ENCODE measurements at places on chromosomes 4 and X.

DNA sequence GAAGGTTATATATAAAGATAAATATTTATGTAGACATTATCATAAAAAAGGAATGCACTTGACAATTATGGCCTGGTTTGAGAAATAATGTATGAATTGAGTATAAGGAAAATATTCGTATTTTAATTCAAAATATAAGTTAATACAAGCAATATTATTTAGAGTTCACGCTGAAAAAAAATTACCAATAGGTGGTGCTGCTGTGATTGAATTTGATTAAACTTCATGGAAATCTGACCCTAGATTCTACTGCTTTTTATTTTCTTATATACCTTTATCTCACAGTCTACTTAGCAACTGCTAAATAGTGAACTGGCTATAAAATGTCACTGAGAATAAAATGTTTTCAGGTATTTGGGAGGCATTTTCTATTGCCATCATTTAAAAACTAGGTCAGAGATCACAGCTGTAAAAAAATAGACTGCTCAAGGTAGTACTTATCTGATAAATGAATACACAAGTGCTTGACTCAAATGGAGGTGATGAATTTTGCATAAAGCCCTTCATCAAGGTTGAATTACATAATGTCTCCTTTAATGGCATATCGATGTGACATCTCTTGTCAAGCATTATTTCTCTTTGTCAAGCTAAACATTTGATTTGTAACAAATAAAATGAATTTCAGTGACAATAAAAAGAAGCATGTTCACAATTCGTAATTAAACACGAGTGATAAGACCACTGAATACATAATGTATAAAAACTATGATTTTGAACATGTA, 1638.8 kb upstream of the PCDH7 start:
- DNase-seq, result no peak

- DNase-seq, result no peak
These were observed 82.0 kb downstream of the UNC5C start for GRCh38 chr4:95466791-95467190.

DNA sequence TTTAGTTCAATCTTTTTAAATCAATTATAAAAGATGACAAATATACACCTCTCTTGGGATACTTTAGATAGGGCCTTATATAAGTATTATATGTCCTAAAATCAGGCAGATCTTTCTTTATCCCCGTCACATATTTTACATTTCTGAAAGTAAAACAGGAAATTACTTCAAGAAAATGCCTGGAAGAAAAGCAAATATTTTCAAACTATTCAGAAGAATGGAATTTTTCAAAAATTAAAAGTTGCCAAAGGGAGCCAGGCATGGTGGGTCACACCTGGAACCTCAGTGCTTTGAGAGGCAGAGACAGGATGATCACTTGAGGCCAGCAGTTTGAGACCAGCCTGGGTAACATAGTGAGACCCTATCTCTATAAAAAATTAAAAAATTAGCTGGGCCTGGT, 34.4 kb downstream of the MGARP start:
- DNase-seq, result no peak

- no peak for DNase-seq
These were observed 1.8 kb downstream of the SUV39H1 start for GRCh38 chrX:48698306-48698705.

DNA sequence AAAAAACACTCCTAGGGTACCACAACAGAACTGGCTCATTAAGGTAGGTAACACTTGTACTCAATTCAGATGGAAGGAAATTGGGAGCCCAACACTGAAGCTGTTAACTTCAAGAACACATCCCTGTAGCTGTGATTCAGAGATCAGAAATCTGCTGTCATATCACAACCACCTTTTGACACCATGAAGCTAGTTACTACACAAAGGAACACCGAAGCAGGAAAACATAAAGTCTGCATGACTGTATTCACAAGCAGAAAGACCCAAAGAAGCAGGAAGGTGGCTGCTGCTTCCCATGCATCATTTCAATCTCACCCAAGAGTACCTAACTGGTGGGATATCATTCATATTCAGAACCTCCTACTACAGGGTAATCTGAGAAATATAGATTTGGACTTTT, 7.7 kb downstream of the SMIM10L2A start:
- no peak for DNase-seq

DNA sequence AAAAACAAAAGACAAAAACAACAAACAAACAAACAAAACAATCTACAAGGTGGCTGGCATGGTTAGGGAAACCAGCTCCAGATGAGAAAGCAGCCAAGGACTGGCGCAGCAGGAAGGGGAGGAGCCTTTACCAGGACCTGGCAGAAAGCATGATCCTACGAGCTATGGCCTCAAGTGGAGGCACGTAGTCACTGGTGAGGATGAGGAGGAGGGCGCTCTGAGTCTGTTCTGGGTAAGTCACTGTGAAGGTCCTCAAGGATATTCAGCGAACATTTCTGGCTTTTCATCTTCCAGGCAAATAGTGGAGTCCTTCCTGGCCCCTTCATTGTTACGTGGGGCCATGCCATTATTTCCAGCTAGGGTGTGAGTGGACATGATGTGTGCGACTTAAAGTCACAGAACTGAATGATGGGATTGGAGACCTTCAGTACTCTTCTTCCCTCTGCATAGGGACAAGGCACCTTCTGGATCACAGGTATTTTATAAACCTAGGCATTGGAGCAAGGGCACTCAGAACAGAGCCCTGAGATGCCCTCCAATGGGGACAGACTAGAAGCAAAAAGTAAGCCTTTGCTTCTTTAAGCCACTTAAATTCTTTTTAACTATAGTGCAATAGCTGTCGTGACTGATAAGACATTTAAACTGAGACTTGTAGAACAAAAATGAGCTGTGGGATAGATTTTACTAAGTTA, 771.3 kb downstream of the RAB28 start:
- no peak for DNase-seq

DNA sequence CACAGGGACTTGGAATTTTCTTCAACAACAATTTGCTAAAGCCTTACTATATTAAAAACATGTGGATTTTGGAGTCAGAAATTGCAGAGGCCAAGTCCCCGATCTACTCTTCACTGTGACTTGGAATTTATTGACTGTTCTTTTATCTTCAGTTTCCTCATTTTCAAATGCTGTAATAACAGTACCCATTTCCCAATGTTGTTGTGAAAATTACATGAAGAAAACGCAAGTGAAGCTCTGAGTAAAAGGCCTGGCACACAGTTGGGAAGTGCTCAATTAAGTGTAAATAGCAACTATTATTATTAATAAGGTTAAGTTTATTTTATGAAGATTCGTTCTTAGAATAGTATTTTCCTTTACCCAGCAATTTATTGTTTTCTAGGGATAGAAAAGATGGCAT, 15.7 kb downstream of the STBD1 start:
- no peak for DNase-seq

- peak; percentile 63 for DNase-seq
These were observed 1.0 kb upstream of the SFRP2 start for GRCh38 chr4:153789741-153790499.

- DNase-seq, result no peak
These were observed 23.9 kb upstream of the CENPU start for GRCh38 chr4:184757810-184758209.

DNA sequence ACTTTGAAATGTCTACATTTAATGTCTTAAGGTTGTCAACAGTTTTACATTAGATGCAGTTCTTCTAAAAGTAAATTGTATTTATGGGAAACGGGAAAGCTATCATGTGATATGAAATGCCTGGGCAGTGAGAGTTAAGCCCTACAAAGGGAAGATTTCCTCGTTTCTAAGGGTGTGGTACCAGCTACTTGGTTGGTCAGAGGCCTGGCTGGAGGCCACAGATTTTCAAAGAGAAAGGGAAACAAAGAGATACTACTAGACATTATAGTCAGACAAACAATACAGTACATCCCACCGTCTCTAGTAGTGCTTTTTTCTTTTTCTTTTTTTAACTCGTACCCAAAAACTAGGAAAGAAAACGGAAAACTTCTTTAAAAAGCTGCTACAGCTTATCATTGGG, 467.8 kb downstream of the PCDH7 start:
- no peak for DNase-seq

DNA sequence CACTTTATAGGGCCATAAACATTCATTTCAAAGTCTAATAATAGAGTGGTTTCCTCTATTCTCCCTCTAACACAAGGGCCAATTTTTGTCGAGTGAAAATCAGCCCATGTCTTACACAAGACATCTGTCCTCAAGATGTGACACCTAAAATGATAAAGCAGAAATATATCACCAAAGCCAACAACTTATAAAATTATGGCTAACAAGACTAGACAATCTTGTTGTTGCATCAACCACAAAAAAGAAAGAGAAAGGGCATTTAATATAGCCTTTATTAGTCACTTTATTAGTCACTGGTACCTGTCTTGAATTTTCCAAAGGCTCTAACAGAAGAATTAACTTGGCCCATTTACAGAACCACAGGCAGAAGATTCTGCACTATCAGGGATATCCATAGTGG, 161.6 kb downstream of the SMIM20 start:
- DNase-seq, result no peak

GRCh38 chr4:82852751-82853285, 38.1 kb downstream of the SEC31A start:
- no peak for DNase-seq

GRCh38 chrX:8627796-8628195, 104.1 kb downstream of the ANOS1 start:
- no peak for DNase-seq

GRCh38 chr4:177509226-177509745, 67.0 kb upstream of the AGA start:
- DNase-seq, result no peak

- DNase-seq, result no peak
These were observed 92.0 kb downstream of the IRF2 start for GRCh38 chr4:184382189-184382846.

GRCh38 chrX:132860200-132860599, 98.2 kb downstream of the HS6ST2 start:
- no peak for DNase-seq

DNA sequence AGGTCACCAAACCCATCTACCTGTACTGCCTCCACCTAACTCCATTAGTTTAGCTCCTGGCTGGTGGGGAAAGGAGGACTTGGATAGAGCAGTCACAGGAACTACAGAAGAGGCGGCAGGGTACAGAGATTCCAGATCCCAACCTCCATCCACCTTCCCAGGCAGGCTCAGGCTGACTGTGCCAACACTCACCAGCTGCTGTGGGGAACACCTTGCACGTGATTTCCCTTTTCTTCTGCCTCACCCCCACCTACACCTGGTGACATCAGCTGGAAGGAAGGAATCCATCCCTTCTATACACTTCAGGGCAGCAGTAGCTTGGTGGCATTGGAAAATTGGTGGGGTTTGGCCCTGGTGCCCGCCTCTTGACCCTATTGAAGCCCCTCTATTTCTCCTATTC, 41.5 kb downstream of the EFNB1 start:
- no peak for DNase-seq

- no peak for DNase-seq
These were observed 84.0 kb downstream of the RTL9 start for GRCh38 chrX:110442635-110443034.

DNA sequence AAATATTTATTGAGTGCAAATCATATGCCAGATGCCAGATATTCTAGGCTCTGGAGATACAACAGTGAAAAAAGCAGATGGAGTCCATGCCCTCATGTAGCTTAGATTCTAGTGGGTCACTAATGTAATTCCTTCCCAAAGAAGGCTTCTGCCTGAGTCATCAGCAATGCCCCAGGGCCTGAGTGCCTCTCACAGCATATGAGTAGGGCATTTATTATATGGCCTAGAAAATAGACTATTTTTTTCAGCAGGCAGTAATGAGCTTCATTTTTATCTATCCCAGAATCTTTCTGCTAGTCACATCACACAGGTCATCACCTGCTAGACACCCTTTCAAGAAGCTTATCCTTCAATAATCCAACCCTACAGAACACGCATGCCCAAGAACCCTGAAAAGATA, 22.3 kb downstream of the TMEM31 start:
- no peak for DNase-seq

- peak; percentile 62 for DNase-seq
These were observed 11.2 kb upstream of the ADD1 start for GRCh38 chr4:2832309-2832980.

DNA sequence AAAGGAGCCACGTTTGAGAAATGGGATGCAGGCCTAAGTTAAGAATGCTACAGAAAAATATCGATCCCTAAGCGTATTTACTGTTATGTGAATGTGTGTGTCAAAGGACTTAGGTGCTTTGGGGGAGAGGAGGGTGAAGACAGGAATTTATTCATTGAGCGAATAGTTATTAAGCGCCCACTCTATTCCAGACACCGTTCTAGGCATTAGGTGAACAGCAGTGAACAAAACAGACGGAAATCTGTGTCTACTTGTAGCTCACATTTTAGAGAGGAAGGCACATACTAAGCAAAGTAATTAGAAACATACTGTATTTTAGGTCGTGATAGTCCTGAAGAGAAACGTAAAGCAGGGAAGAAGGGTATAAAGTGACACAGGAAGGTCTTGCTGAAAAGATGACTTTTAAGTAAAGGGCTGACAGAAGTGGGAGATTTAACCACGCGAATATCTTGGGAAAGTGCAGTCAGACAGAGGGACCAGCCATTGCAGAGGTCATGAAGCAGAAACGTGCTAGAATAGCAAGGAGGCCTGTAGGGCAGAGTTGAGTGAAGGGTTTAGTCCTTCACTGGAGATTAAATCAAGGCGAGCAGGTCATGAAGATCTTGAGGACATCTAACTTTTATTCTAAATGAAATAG, 541 bp downstream of the AIMP1 start:
- DNase-seq, result no peak

- no peak for DNase-seq
These were observed 17.0 kb upstream of the CHRNA9 start for GRCh38 chr4:40317916-40318658.

DNA sequence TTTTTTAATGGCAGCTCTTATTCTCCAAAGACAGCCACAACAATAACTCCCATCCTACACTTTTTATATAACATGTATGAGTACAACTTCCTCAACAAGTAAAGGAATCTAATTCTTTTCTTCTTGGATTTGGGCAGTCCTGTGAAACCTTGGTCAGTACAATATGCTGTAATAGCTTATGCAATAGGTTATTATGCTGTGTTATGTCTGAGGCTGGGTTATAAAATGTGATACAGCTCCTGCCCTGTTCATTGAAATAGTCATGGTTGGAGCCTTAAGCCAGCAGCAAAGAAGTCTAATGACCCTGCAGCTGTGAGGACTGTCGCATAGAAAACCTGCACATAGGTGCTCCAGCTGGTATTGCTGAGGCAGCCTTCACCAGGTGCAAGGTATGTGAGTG, 215.8 kb upstream of the RASGEF1B start:
- DNase-seq, result no peak

- no peak for DNase-seq
These were observed 90.3 kb upstream of the HPF1 start for GRCh38 chr4:169848018-169848417.

GRCh38 chrX:10235851-10236250, 79.1 kb downstream of the CLCN4 start:
- DNase-seq, result no peak

GRCh38 chrX:109629310-109629709, 4.3 kb upstream of the KCNE5 start:
- no peak for DNase-seq

DNA sequence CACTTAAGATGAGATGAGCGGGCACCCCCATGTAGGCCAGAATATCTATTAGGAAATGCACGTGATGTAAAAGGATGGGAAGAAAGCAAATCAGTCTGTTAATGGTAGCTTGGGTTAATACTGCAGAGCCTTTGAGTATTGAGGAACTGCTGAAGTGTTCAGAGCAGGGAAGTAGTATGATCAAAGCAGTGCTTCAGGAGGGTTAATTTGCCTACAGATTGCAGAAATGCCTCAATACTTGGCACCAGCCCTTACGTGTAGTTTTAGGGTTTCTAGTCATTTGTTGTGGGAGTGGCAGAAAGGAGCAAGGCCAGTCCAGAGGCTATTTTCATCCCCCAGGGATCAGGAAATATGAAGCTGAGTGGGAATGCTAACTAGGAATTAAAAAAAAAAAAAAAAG, 19.7 kb downstream of the ZFX start:
- no peak for DNase-seq

GRCh38 chr4:143336781-143337599, at the start of gene GAB1:
GAB1 (plus strand) TSS chr4:143336876; CDS start chr4:143337189, 313 bp downstream.
- DNase-seq, result peak; percentile 89

All from sigmoid colon (tissue), 7 donors.